ENCODE measurements at places on chromosomes 4 and X.

GRCh38 chr4:128177498-128177897 lies 110.1 kb downstream of the PGRMC2 start:
- peak; percentile 54 for DNase-seq

DNA sequence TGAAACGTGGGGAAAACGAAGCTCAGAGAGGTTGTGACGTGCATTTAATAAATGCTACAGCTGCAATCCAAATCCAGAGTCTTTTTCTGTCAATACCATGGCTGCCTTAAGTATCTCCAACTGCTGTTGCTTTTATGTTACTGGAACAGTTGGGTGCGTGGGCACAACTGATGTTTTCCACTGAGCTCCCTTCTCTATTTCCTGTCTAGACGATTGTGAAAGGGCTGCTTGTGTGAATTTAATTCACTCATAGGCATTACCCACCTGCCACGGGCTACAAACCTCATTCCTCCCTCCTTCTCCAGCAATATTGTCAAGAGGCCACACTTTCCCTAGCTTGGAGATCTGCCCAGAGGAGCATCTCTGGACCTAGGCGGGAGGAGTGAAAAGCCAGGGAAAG lies 526.0 kb downstream of the MID1IP1 start:
- DNase-seq: no peak

- DNase-seq: no peak
These were observed 83.7 kb downstream of the ACOX3 start for GRCh38 chr4:8356856-8357255.

DNA sequence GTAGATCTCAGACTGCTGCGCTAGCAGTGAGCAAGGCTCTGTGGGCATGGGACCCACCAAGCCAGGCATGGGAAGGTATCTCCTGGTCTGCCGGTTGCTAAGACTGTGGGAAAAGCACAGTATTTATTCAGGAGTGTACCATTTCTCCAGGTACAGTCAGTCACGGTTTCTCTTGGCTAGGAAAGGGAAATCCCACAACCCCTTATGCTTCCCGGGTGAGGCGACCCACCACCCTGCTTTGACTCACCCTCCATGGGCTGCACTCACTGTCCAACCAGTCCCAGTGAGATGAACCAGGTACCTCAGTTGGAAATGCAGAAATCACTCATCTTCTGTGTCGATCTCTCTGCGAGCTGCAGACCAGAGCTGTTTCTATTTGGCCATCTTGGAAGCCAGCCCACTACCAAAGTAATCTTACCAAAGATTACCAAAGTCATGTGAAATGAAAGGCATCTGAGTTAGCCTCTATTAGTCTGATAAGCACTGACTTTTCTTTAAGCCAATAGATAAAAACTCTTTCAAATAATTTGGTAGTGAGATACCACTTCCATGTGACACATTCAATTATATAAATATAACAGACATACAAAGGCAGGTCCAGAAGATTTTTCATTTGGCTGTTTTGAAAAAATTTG lies 8.5 kb upstream of the HTN1 start:
- DNase-seq: no peak

DNA sequence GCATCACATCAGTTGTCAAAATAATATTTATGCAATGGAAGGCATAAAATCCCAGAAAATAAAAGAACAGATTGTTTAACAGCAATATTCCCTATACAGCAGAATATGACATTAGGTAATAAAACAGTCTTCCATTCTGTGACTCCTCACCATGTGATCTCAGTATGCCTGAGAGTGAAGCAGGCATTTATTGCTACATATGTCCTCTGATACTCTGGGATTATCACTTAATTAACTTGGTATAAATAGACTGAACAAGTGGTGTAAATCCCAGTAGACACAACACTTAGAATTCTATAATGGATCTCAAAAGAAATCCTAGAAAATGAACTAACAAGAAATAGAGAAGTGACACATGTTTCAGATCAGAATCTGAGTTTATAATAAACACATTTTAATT lies 841.3 kb downstream of the PDHA2 start:
- DNase-seq: no peak

DNA sequence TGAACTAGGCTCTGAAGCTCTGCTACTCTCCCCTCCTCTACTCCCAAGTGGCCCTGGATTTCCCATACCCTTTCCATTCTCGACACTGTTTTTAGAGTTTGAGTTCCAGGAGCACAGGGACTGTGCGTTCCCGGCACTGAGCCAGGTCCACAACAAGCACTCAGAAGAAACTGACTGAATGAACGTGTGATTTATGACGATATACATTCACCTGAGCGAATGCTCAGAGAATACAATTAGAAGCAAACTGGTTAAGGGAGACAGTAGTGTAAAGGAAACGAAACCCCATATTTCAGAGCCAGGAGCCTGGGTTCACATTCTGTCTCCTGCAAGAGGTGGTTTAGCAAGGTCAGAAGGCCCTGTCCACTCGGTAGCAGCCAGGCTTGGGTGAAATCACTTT lies 1.4 kb upstream of the KIAA0232 start:
- no peak for DNase-seq

GRCh38 chrX:54808109-54808604 lies 612 bp downstream of the MAGED2 start:
- no peak for DNase-seq

DNA sequence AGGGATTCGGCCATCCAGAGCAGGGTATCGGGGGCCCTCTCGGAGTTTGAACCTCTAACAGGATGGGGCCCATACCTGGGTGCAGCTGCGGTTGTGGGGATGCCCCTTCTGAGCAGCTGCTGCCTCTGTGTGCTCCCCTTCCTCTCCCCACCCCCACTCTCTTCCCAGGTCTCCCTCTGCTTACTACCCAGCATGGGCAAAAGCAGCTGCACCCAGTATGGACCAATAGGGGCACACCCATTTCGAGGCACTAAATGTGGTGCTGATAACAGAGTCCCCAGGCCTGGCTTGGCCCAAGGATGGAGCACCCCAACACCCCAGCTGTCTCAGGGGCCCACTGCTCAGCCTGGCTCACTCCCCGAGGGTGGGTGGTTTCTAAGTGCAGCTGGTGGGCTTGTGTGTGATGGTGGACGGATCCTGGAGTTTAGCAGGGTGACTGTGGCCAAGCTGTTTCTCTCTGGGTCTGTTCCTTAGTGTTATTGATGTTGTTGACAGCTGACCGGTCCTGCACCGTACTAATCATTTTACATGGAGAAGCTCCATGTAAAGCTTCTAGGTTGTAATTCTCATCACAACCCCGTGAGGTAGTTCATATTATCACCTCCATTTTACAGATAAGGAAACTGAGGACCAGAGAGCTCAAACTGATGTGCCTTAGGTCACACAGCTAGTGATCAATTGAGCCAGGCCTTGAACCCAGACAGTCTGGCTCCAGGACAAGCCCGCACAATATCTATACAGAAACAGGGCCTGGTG lies 13.1 kb upstream of the KIAA0232 start:
- peak; percentile 85 for DNase-seq

GRCh38 chr4:7244331-7244665 lies 52.0 kb downstream of the SORCS2 start:
- DNase-seq: no peak

- DNase-seq: no peak
These were observed 148.4 kb downstream of the ASMT start for GRCh38 chrX:1763294-1763693.

DNA sequence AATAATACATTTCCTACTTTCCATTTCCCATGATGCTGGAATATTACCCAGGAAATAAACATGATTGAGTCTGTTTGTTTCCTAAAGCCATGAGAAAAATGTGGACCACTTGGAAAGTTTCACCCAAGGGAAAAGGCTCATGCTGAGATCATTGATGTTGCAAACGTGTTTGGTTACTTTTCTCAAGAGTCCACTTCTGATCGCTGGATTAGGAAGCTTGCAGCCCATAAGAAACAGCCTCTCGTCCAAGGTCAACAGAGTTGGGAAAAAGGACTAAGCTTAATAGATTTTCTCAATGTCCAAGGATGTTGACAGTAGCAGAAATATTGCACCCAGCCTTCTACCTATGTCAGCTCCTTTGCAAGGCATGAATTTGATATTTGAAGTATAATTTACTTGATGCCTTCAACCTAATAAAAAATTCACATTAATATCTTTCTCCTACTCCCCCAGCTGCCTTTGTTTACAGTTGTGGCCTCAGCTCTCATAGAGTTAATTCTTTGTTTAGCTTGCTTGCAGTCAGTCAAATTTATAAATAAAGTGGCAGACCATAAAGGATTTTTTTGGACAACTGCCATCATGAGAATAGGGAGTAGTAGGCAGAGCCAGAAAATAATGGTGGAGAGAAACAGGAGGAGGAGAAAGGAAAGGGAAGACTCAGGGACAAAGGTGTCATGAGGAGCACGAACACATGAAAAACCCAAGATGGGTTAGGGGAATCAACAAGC lies 65.6 kb upstream of the BLTP1 start:
- no peak for DNase-seq

- no peak for DNase-seq
These were observed 90.4 kb downstream of the MOSPD2 start for GRCh38 chrX:14963447-14964236.

GRCh38 chr4:122533841-122534240 lies 77.3 kb upstream of the IL2 start:
- DNase-seq: no peak

DNA sequence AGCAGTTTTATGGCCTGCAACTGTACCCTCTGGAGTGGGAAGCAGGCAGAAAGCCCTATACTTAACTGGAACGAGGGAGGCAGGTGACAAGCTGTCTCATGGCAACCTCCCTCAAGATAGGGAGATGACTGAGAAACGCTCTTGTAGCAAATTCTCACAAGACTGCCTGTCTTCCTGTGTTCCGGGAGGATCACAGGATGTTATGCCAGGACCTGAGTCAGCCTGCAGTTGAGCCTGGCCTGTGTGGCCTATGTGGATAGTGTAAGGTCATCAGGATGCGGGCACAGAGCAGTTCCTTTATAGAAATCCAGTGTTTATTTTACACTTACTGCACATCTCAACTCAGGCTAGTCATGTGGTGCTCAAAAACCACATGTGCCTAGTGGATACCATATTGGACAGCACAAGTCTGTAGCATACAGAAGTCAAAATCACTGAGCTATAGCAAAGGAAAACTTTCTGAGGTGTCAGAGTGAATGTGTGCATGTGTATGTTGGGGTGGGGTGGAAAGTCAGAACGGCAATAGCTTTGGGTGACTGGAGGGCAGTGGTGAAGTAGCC lies 25.2 kb downstream of the TAF7L start:
- DNase-seq: no peak

DNA sequence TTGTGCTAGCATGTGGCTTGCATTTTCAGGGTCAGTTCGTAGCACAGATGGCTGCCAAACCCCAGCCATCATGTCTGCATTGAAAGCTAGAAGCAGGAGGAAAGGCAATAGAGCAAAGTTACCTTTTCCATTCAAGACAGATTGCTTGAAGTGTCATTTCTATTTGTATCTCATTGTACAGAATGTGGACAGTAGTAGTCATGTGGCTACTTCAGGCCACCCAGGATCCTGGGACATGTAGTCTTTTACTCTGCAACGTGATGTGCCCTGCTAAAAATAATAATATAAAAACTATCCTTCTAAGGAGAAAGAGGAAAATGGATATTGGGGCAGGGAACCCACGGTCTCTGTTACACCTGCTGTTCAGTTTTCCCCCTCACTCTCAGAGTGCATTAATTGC lies 118.4 kb downstream of the RAPGEF2 start:
- DNase-seq: no peak

DNA sequence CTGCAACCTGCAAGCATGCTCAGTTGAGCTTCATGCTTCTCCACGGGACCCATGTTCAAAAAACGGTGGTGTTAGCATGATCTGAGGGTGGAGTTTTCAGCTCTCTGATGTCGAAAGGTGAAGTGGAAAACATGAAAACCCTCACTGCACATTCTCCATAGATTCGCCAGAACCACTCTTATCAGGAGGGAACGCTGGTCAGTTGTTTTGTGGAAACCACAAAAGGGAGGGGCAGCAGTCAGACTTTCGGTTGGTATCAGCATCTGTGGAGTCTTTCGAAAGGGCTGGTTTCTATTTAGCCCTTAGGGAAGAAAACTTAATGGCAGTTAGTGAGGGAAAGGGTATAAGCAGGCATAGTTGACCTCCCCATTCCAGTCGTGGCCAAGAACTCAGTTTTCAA lies 12.6 kb downstream of the PPA2 start:
- peak; percentile 84 for DNase-seq

- DNase-seq: no peak
These were observed 7.5 kb downstream of the CCKAR start for GRCh38 chr4:26482508-26483462.

GRCh38 chr4:120731561-120731960 lies 191.0 kb downstream of the PRDM5 start:
- DNase-seq: no peak

GRCh38 chr4:128528793-128529553 lies 241.4 kb upstream of the PGRMC2 start:
- no peak for DNase-seq

- DNase-seq: no peak
These were observed 227.6 kb downstream of the ANKRD50 start for GRCh38 chr4:124484940-124485339.

GRCh38 chr4:24003496-24003895 lies 113.6 kb upstream of the PPARGC1A start:
- DNase-seq: no peak

DNA sequence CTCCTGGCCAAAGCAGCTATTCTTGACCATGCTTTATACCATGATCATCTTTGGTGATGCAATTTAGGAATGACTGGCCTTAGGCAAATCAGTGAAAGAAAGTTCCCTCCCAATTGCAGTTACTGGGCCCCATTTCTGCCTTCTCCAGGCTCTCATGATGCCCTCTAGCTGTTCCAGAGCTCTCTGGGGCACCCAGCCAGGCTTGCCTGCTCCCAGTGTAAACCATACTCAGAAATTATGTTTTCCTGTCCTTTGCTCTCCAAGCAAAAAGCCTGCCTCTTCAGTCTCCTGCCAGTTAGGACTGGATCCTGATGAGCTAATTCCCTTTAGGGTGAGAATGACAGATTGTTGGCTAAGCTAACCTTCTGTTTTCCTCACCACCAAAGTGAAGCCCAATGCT lies 85.3 kb upstream of the RBPJ start:
- DNase-seq: no peak

GRCh38 chrX:153735274-153735673 lies 10.6 kb downstream of the ABCD1 start:
- no peak for DNase-seq

DNA sequence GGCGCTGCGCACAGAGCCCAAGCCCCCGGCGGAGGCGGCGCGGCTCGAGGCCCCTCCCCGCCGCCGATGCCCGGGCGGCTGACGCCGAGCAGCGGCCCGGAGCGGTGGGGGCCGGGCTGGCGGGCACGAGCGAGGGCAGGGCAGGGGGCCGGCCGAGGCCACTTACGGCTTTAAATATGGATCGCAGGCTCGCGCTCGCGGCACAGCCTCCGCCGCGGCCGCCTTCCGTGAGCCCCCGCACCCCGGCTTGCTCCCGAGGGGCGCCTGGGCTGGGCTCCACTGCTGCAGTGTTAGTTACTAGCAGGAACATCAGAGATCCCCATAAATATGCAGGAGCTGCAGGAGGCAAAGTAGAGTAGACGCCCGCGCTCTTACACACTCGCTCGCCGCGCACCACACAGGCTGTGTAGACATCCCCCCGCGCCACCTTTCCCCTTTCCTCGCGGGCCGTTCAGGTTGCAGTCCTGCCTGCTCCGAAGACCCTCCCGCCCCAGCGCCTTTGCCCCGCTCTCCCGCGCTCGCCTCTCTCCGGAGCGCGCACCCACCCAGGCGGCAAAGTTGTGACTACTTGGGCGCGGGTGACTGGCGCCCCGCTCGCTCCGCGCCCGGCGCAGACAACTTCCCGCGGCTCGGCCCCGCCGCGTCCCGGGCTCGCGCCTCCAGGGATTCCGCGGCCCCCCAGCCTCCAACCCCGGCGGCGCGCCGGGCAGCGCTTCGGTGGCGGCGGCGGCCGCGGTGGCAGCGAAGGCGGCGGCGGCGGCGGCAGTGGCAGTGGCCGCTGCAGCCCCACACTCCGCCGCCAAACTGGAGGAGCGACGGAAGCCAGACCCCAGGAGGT lies 152.0 kb upstream of the SLC4A4 start:
- DNase-seq: peak; percentile 13

- DNase-seq: no peak
These were observed 4.1 kb upstream of the PHF8 start for GRCh38 chrX:54048412-54048811.
